ENCODE measurements at places on chromosomes 5 and 9. TPM values are rescaled to one million over a fixed set of nuclear protein-coding genes. Genes with fewer than 3 reads are reported as not detected.
A peak's percentile ranks its signal among the peaks of the same experiment; 100 is the strongest.

DNA sequence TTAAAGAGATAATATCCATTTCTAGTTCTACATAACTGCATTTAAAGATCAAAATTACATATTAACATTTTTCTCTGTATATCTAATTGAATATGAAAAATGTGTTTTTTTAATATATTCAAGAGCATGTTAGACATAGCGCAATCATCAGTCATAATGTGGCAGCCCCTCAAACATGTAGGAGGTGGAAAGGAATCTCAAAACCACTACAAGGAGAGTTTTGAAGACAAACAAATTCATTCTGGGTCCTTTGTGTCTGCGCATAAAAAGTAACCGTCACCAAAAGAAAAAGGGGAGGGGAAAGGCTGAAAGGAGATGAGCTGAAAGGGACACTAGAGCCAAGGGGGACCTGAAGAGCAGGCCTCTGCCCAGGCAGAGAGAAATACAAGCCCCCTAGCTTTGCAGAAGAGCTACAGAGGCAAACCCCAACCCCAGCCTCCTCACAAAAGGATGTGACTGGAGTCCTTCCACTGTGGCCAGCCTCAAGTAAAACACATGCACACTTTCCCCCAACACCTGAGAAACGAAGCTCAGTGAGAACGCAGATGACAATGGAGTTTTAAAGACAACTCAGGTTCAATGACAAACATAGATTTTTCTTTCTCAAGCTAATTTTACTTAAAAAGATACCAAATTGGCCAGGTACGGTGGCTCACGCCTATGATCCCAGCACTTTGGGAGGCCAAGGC is 62.0 kb downstream of the MAPKAP1 start:
- no peak for DNase-seq

Gene OGN
- 0.95 TPM for total RNA-seq

GRCh38 chr5:1437876-1438559 is 7.2 kb downstream of the SLC6A3 start:
- DNase-seq: no peak

DNA sequence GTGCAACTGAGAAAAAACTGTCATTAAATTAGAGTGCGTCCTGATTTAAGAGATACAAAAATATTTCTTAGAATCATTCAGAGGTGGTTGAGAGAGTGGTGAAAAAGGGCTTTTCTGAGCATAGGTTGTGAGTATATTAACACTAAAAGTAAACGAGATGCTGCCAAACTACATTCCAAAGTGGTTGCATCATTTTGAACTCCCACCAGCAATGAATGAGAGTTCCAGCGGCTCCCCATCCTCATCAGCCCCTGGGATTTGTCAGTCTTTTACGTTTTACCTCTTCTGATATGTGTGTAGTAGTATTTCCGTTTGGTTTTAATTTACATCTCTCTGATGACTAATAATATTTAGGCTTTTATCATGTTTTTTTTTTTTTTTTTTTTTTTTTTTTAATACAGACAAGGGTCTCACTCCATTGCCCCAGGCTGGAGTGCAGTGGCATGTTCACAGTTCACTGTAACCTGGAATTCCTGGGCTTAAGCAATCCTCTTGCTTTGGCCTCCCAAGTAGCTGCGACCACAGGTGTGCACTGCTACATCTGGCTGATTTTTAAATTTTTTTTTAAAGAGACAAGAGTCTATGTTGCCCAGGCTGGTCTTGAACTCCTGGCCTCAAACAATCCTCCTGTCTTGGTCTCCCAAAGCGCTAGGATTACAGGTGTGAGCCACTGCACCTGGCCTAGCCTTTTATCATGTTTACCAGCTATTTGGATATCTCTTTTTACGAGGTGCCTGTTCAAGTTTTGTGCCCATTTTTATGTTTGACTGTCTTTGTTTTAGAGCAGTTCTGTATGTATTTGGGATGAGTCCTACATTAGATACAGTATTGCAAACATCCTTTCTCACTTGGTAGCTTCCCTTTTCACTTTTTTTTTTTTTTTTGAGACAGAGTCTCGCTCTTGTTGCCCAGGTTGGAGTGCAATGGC is 17.0 kb downstream of the PRRT1B start:
- no peak for DNase-seq

Gene OXCT1
- total RNA-seq: 10.7 TPM

DNA sequence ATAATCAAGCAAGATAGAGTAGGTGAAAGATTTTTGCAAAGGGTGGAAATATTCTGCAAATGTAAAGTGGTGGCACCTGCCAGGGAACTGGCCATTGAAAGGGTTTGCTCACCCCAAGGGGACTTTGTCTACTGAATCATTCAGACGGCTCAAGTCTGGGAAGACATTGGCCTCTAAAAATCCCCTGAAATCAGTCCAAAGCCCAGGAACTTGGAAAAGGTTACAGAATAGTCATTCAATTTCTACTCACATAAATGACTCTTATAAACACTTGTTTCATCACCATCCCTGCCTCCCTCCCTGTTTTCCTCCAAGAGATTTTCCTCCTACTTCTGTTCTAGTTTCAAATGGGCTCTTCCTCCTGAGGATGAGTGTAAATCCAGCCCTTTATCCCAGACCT is 28.5 kb downstream of the ZNF366 start:
- no peak for DNase-seq

GRCh38 chr5:127486471-127486870 is 31.0 kb upstream of the PRRC1 start:
- DNase-seq: no peak

- DNase-seq: no peak
Observed at GRCh38 chr9:135787776-135788575, 86.0 kb downstream of the KCNT1 start.

- no peak for DNase-seq
Observed at GRCh38 chr9:134559013-134559412, 82.6 kb upstream of the COL5A1 start.

GRCh38 chr5:41747301-41747700 is 122.9 kb downstream of the OXCT1 start:
- DNase-seq: no peak

Gene ANKRD18A
- total RNA-seq: not detected

Gene GPR150
- 0.10 TPM for total RNA-seq

Gene AGPAT2
- 21.5 TPM for total RNA-seq

GRCh38 chr9:101467690-101468089 is 32.1 kb upstream of the ALDOB start:
- no peak for DNase-seq

DNA sequence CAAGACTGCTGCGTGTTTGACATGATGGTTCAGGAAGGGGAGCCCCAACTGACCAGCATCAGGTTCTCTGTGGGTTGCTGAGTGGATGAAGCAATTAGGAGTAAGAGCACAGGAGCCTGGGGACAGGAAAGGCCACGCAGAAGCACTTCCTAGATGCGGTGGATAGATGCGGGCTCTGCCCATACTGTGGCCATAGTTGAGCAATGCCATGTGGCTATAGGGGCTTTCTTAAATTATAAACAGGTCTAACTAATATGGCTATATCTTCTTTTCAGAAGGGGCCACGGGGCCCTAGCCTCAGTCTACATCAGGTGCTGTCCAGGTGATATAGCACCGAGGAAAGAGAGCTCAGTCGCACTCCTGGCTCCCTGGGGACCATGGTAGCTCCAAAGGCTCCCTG is 198.6 kb downstream of the GADD45G start:
- no peak for DNase-seq

Gene ORM1
- total RNA-seq: 1.8 TPM

GRCh38 chr5:111931655-111932054 is 174.7 kb upstream of the NREP start:
- no peak for DNase-seq

- no peak for DNase-seq
Observed at GRCh38 chr5:38906503-38906902, 60.7 kb downstream of the OSMR start.

GRCh38 chr5:67543720-67544270 is 347.2 kb upstream of the CD180 start:
- no peak for DNase-seq

Gene HRCT1
- 4.9 TPM for total RNA-seq

- DNase-seq: no peak
Observed at GRCh38 chr9:87896891-87897290, 14.2 kb downstream of the SPATA31E1 start.

DNA sequence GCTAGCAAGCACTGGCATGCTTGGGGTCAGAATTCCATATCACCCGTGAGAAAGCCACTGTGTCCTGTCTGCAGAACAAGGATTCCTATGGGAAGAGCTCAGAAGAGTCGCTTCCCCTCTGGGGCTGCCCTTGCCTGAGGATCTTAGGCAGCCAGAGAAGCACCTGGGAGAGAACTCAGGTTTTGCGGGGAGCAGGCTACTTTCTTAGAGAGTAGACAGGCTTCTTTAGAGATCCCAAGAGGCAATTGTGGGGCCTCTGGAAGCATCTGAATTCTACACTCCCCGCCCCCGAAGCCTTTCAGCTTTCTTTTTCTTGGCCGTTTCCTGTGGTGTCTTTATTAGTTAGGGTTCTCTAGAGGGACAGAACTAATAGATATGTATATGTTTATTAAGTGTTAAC is 40.9 kb downstream of the PHF2 start:
- no peak for DNase-seq

- no peak for DNase-seq
Observed at GRCh38 chr9:30796764-30797163, 1587.7 kb upstream of the ACO1 start.

DNA sequence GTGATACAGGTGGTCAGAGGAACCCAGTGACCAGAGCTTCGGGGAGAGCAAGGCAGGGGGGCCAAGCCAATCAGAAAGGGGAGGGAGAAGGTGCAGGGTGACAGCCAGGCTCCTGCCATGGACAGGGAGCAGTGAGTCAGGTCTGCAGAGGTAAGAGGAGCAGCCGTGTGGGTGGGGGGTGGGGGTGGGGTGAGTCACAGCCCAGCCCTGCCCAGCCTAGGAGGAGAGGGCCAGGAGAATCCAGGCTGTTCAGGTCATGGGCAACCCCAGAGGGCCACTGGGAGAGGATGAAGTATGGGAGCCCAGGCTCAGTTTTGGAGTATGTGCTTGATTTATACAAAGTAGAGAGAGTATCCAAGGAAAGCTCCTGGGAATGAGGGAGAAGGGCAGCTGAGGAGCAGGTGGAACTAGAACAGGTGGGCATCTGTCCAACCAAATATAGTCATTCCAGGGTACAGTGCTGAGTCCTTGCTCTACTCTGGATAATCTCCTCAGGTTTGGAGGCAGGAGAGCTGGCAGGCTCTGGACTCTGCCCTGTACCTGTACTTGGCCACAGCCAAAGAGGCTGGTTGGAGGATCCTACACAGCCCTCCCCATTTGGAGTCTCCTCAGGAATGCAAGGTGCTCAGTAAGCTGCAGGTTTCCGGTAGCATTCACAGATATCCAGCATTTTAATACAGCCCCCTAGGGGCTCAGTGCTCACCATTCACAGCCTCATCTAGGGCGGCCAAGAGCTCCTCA is 1.6 kb downstream of the HBEGF start:
- DNase-seq: peak; percentile 46

GRCh38 chr5:178449163-178450070 is 140.8 kb downstream of the COL23A1 start:
- DNase-seq: no peak

DNA sequence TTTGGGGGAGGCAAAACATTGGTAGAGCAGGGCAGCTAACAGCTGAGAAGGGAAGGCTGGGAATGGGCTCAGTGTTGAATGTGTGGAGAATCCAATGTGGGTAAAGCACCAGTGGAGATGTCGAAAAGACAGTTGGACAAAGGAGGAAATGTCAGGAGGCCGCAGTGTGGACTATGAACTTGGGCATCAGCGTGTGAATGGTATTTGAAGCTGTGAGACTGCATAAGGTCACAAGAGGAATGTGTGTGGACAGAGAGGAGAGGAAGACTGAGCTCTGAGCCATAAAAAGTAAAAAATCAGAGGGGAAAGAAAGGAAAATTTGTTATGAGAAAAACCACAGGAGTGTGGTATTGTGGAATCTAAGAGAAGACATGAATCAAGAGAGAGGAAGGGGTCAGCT is 99.4 kb upstream of the ADAMTS16 start:
- DNase-seq: no peak

- no peak for DNase-seq
Observed at GRCh38 chr5:120507800-120508463, 43.8 kb downstream of the PRR16 start.

GRCh38 chr5:31322946-31323345 is 129.5 kb downstream of the CDH6 start:
- DNase-seq: no peak

Gene CARTPT
- not detected for total RNA-seq

Gene LMX1B
- not detected for total RNA-seq

Gene NXNL2
- total RNA-seq: not detected

Gene PDCD1LG2
- total RNA-seq: 0.50 TPM
